ENCODE measurements at places on chromosomes 11 and 22.
A peak's percentile ranks its signal among the peaks of the same experiment; 100 is the strongest.

GRCh38 chr11:127653076-127653475 lies 652.5 kb upstream of the KIRREL3 start:
- DNase-seq, result no peak

DNA sequence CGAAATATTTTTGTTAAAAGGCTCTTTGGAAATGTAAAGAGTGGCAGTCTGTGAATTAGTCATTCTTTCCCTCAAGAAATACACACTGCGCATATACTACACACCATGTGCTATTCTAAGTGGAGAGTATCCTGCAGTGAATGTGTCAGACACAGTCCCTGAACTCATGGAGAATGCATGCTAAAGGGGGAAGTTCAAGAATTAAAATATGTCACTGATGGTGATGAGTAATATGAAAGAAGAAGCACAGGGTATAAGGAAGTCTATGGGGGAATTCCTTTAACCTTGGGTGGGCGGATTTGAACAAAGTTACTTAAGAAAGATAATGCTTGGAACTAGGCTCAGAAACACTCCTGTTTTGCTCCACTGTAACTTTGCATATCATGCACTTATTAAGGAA lies 153.0 kb downstream of the LRRC4C start:
- no peak for DNase-seq

- DNase-seq, result no peak
Observed at GRCh38 chr11:46461461-46461927, 69.9 kb upstream of the CHRM4 start.

DNA sequence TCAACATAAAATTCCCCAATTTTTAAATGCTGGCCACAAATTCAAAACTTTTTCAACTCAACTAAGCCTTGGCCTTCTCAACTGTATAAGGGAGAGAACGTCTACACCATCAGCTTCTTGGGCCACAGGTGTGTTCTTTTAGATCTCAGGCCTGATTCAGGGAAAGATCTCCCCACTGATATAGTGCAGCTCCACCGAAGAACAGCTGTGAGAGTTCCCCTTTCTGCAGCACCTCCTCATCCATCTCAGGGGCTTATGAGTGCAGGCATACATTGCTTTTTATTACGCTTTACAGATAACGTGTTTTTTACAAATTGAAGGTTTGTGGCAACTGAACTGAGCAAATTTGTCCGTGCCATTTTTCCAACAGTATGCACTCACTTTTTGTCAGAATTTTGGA lies 8.0 kb upstream of the CD82 start:
- no peak for DNase-seq

GRCh38 chr11:118921929-118922744 lies 3.6 kb downstream of the BCL9L start:
- no peak for DNase-seq

- no peak for DNase-seq
Observed at GRCh38 chr11:26418386-26418912, 86.5 kb downstream of the ANO3 start.

DNA sequence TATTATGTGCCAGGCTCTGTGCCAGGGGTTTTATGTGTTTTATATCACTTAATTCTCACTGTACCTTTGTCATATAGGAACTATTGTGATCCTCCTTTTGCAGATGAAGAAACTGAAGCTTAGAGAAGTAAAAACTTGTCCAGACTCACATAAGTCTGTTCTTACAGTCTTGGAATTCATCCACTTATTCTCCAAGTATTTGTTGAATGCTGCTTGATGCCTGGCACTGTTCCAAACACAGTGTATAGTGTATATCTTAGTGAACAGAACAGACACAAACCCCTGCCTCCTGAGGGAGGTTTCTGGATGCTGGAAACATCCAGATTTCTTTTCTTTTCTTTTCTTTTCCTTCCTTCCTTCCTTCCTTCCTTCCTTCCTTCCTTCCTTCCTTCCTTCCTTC lies 29.0 kb upstream of the FGF3 start:
- no peak for DNase-seq

- no peak for DNase-seq
Observed at GRCh38 chr11:88326099-88326498, 11.4 kb downstream of the CTSC start.

GRCh38 chr11:69445131-69445470 lies 36.4 kb upstream of the LINC01488 start:
- DNase-seq, result no peak

DNA sequence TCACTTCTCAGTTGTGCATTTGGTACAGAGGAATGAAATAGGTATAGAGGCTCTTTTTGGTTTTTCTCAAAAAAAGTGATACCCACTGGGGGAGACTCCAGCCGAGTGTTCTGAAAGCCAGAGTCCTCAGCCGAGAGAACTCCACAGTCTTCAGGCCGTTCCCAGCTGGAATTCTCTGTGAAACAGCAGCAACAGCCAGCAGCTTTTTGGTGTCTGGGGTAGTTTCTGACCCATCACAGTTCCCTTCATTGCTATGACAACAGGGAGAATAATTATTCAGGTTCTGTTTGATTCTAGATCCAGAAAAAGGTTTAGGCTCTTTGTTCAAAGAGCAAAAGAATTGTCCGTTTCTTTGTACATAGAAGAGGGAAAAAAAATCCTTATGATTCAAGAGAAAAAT lies 84.6 kb downstream of the C22orf31 start:
- no peak for DNase-seq

- DNase-seq, result no peak
Observed at GRCh38 chr11:126815111-126815510, 185.5 kb downstream of the KIRREL3 start.

GRCh38 chr11:57438345-57439285 lies 11.7 kb upstream of the SLC43A3 start:
- no peak for DNase-seq

DNA sequence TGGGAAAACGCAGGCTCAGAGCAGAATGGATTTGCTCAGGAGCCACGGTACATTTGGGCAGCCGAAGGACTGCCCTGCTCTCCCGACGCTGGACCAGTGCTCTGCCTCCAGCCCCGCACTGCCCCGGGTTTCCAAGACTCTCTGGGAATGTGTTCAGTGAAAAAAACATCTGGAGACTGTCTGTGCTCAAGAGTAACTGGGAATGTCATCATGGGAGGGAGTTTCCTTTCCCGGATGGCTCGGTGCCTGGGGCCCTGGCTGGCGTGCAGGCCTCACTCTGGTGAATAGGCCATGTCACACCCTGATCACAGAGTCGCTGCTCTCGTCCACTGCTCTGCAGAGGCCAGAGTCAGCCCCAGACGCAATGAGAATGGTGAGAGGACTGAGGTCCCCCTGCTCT lies 9.8 kb upstream of the APOL6 start:
- DNase-seq, result no peak

- no peak for DNase-seq
Observed at GRCh38 chr11:64051297-64051696, 15.6 kb downstream of the FLRT1 start.

GRCh38 chr11:76613901-76614300 lies 56.6 kb downstream of the LRRC32 start:
- DNase-seq, result no peak

GRCh38 chr11:7671347-7672215 lies 1.7 kb downstream of the CYB5R2 start:
- no peak for DNase-seq

GRCh38 chr11:100612766-100613165 lies 74.3 kb upstream of the ARHGAP42 start:
- no peak for DNase-seq

GRCh38 chr22:38029370-38029769 lies 27.8 kb upstream of the PICK1 start:
- DNase-seq, result no peak

DNA sequence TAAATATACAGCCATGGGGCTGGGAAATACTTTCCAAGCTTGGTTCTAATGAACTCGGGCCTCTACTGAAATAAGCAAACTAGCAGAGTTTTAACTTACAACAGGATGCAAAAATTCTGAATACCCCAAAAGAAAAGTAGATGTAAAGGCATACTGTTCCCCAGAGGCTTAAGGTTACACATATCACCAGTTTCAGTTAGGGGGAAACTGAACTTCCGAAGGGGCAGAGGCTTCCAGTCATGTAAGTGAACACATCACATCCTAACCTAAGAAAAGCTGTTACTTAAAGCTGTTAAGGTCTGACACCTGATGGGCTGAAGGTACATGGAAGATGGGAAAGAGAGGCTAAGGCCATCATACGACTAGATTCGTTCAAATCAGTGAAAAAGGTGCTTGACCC lies 2.3 kb downstream of the GAB2 start:
- DNase-seq, result no peak

- DNase-seq, result no peak
Observed at GRCh38 chr11:21492931-21493330, 700.0 kb upstream of the ANO5 start.

- no peak for DNase-seq
Observed at GRCh38 chr11:8331767-8332166, 68.1 kb upstream of the LMO1 start.

DNA sequence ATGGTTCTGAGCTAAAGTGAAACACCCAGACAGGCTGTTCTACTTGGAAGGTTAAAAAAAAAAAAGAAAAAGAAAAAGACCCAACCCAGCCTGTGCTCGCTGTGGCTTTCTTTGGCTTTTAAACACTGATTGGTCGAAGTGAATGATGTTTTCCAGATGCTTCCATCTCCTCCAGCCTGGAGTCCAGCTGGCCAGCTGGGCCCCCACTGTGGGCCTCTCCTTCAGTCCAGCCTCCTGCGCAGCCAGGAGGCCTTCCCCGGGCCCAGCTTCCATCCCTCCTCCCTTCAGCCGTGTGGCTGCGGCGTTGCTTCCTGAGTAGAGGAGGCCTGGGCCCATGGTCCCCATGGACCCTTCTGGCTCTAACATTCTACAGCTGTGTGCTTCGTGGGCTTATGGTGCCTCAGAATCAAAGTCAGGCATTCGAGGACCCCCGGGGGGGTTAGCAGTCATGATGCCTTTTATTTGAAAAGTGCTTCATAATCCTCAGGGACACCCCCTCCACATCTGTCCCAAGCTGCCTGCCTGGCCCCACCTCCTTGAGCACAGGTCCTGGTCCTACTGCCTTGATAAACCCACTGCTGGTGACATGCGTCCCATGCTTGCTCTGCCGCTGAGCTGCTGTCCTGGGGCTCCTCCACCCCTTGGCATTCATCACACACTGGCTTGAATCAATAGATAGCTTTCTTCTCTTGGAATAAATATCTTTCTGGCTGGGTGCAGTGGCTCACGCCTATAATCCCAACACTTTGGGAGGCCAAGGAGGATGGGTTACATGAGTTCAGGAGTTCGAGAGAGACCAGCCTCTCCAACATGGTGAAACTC lies 42.2 kb upstream of the FBLN1 start:
- DNase-seq, result no peak

GRCh38 chr11:35257281-35257680 lies 118.3 kb downstream of the CD44 start:
- DNase-seq, result no peak

DNA sequence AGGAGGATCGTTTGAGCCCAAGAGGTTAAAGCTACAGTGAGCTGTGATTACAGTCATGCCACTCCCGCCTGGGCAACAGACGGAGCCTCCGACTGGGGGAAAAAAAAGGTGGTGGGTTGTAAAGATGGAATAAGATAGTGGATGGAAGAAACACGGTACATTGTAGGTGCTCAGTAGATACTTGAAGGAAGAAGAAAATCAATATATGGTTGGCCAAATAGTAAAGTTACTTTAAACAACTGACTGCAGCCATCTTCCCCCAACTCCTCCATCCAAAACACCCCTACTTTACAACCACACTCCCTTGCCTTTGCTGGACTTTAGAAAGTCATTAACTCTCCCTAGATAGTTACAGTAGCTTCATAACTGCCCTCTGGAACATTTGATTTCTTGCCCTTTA lies 2.5 kb upstream of the NUP98 start:
- DNase-seq, result no peak

GRCh38 chr11:115939104-115939730 lies 435.0 kb upstream of the CADM1 start:
- DNase-seq, result no peak

DNA sequence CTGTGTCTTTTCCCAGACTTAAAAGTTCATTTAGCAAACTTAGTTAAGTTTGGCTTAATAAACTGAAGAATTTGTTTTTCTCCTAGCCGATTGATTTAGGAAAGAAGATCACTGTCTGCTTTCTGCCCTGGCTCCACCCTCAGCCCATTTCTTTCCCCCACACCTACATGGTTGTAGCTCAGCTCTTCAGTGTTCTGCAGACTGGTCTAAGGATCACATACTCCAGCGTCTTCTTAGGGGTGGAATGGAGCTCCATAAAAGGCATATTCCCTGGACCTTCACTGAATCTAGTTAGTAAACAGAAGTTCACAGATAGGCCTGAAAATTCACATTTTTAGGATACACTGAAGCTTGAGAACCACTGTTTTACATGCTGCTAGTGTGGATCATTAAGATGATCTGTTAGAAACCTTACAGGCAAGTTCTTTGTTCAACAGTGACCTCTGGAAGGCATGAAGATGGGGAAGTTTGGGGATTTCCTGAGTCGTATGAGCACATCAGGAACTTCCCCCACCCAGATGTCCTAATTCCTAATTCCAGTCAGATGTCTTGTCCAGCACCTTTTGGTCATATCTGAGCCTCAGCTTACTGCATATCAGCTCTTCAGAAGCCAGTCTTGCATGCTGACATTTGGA lies 16.8 kb downstream of the PIWIL4 start:
- DNase-seq, result no peak

DNA sequence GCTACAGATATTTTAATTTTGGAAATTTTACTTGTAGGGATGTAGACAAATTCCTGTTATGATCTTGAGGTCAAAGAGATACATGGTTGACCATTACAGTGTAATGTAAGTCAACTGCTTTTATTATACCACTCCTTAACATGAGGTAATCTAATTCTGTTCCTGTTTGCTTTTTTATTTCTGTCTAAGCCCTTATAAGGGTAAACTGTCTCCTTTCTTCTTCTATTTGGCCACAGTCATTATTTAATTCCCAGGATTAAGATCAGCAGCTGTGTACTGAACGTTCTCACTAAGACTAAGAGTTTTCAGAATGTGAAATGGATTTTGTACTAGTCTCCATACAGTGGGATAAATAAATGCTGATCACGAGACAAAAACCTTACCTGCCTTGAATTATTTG lies 32.8 kb downstream of the C2CD3 start:
- DNase-seq, result no peak

DNA sequence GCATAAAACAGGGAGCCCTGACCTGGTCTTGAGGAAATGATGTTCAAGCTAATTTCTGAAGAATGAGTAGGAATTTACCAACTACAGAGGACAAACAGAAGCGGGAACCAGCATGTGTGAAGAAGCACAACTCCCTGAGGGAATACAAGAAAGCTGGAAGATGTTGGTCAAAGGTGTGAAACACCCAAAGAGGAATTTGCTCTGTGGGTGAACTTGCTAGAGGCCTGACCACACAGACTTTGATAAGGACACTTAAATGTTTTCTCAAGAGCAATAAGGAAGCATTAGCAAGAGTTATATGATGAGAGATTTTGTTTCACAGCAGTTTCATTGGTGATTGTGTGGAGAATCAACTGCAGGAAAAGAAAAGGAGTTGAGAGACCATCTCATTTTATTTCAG lies 17.6 kb downstream of the SLC5A12 start:
- DNase-seq, result no peak

- peak; percentile 1 for DNase-seq
Observed at GRCh38 chr11:8328848-8329330, 65.2 kb upstream of the LMO1 start.

- DNase-seq, result no peak
Observed at GRCh38 chr11:61968758-61969390, 1.4 kb upstream of the FTH1 start.

All from stimulated activated CD8-positive, alpha-beta memory T cell treated with anti-CD3 and anti-CD28 coated beads, Interleukin-2, amount 100 ng/mL, for 1 hour (primary cell).